Fibroblast of the conjunctiva (primary cell): ENCODE measurements at places on chromosomes 12 and 14.

DNA sequence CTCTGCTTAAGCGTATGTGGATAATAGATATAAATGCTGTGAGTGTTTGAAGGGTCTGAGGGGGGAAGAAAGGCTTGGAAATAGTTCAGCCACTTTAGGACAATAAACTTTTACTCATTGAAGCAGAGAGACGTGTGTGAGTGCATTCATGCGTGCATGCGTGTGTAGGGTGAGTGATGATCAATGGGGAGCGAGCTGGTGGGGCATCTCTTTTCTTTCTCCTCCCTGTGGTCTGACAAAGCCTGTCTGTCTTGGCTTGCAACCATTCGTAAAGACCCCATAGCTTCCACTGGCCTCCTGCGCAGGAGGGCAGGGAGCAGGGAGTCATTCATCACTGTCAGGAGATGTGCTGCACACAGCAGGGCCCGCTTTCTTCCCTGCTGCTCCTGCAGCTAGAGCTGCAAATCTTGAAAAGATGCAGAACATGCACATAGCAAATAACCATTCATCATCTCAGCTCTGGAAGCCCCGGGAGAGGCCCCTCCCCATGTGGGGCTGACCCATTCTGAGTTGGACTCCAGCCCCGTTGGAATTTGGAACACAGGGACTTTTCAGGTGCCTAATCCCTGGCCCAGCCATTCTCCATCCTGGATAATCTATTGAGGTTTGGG lies 223.2 kb downstream of the PPM1H start:
- DNase-seq = no peak

DNA sequence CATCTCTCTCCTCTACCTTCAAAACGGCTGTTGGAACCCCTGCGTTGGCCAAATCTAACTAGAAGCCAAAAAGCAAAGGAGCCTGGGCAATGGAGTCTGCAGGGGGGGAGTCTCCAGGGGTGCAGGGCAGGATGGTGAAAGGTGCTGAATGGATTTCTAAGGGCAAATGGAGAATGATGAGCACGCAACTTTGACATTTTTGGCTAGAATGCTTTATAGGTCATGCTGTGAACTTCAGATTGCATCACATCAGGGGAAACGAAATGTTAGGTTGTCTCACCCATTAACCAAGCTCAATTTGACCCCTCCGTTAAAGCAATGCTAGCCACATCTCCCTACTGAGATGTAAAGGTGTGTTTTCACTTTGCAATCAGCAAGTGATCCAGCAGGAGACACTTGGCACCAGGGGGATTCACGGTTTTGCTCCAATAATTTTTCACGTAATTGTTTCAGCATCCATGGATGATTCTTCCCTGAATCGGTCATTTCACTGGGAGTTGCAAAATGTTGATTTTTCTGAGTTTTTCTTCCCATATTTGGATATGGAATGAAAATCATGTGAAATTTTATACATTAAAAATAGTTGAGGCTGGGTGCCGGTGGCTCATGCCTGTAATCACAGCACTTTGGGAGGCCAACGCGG lies 78.0 kb upstream of the MDM1 start:
- DNase-seq = no peak

- no peak for DNase-seq
These were observed 25.2 kb upstream of the PPFIBP1 start for GRCh38 chr12:27498761-27499160.

- no peak for DNase-seq
These were observed 84.6 kb downstream of the SETD3 start for GRCh38 chr14:99395909-99396530.

GRCh38 chr12:128794661-128795529 lies 28.9 kb downstream of the SLC15A4 start:
- DNase-seq = no peak

DNA sequence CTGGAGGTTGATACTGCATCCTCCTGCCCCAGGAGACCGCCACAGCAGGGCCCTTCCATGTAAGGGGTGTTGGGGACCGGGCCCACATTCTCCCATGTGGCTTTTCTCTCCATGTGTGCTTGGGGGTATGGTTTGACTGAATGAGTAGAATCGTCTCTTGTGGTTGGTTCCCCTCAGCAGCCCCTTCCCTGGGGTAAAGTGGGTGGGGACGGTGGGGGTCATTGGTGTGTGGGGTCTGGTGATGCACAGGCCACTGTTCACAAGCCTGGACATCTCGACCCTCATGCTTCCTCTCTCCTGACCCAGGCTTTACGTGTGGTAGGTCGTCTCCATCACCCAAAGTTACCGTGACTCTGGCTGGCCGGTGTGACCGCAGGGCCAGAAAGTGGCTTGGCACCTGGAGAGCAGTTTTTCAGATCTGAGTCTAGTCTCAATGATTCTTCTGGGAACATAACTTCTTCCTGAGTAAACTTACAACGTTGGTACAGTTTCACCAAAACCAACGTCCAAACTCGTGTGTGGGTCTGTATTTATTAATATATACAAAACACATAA lies 17.7 kb downstream of the DCAF4 start:
- DNase-seq = no peak

- DNase-seq = peak; percentile 72
These were observed 252.3 kb downstream of the EFCAB11 start for GRCh38 chr14:89702073-89702875.

- DNase-seq = no peak
These were observed 8.8 kb upstream of the KRT74 start for GRCh38 chr12:52582486-52582885.

- no peak for DNase-seq
These were observed 375.9 kb downstream of the TMEM121 start for GRCh38 chr14:105902131-105902898.

DNA sequence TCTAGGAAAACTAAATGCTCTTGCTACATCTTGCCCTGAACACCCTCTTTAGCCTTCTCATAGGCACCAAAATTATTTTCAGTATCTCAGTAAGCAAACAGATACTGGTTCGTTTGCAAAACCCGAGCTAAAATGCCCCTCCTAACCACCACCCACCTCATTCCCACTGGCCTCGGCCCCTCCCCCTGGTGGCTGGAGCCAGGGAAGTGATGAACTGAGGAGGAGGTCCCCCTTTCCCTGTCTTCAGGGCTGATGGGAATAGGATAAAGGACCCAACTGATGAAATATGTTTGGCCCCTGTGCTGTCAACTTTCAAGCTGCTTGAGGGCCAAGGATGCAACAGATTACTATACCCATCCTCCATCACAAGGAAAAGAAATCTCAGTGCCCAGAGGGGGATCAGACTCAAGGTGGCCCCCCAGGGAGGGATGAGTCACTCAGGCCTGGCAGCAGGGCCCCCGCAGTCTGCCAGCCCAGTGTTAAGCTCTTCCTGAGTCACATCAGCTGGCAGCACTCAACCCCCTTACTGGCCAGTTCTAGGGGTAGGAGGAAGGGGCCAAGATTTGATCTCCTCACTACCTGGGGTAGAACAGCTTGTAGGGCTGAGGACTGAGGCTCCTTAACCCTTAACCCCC lies 1.7 kb downstream of the ANKRD52 start:
- peak; percentile 71 for DNase-seq

DNA sequence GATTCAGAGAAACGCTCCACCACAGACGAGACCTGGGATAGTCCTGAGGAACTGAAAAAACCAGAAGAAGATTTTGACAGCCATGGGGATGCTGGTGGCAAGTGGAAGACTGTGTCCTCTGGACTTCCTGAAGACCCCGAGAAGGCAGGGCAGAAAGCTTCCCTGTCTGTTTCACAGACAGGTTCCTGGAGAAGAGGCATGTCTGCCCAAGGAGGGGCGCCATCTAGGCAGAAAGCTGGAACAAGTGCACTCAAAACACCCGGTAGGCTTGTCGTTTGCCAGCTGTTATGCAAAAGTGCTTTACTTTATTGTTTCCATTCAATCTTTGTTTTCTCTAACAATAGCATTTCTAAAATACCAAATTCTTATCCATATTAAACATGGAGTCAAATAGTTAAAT lies 287.3 kb downstream of the NAV3 start:
- DNase-seq = no peak

- no peak for DNase-seq
These were observed 4.8 kb downstream of the CKB start for GRCh38 chr14:103517721-103518421.

GRCh38 chr12:697481-697880 lies 34.2 kb upstream of the NINJ2 start:
- DNase-seq = no peak

GRCh38 chr12:48542300-48542928 lies 17.0 kb downstream of the OR8S1 start:
- no peak for DNase-seq

- DNase-seq = no peak
These were observed 66.7 kb downstream of the NTN4 start for GRCh38 chr12:95723693-95724384.

GRCh38 chr14:81940651-81941050 lies 407.0 kb upstream of the SEL1L start:
- DNase-seq = no peak

- DNase-seq = peak; percentile 74
These were observed at the start of gene SDSL for GRCh38 chr12:113422030-113422885. Gene SDSL (plus strand): TSS chr12:113422380. CDS start chr12:113427983, 5,603 bp downstream.

DNA sequence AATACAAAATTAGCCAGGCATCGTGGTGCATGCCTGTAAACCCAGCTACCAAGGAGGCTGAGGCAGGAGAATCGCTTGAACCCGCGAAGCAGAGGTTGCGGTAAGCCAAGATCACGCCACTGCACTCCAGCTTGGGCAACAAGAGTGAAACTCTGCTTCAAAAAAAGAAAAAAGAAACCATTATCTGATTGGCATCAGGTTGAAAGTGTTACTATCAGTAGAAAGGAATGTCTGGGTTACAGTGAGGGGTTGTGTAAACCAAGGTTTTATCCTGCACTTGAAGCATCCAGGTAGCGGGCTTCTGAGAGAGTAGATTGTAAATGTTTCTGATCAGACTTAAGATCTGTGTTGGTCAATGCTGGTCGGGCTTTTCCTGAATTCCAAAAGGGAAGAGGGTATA lies 14.1 kb upstream of the OXA1L start:
- DNase-seq = no peak

DNA sequence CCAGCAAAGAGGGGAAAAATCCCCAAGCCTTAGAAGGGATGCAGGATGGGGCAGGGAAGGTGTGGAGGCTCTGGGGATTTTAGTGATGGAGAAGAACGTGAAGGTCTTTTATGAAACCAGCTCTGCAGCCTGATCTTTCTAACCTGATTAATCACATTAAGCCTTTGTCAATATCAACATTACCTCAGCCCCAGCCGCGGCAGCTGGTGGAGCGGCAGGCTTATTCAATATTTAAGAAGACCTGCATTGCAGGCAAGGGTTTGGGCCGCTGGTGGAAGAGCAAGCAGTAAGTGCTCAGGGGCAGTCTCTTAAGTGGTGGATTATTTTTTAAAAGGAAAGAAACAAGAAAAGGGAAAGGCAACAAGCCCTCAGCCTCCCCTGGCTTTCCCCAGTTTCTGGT lies 16.6 kb downstream of the RPH3A start:
- DNase-seq = no peak

DNA sequence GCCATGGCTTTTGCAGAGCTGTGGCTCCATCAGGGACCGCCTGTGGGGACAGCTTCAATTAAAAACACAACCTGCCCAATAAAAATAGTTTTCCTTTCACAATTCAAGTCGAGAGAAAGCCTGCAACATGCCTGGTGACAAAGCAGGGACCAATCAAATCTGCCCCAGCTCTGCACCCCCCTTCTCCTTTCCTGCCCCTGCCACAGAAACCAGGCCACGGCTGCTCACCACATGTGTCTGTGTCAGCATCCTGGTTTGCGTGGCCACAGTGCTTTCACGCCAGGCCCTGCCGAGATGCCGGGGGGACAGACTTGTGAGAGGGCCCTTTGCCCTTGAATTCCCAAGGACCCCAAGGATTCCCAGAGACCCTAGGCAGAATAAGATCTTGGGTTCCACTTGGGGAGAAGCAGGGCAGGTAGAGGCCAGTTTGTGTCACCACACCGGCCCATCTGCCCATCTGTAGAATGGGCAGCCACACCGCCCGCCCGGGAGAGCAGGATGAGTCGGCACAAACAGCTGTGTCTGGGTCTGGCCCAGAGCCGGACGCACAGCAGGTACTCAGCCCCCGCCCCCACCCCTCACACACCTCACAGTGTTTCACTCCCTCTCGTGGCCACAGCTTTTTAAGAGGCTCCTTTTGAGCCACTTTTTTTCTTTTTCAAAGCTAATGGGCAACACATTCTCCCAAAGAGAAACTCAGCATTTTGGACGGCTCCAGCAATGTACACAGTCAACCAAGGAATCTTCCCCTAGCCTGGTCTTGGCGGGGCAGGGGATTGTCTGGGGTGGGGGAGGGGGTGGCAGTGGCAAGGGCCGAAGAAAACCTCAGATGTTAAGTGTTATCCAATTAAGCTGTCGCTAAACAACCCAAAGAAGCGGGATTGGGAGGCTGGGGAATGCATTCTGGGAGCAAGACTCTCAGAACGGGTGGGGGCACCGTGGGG lies 41.5 kb downstream of the BCL11B start:
- DNase-seq = no peak

DNA sequence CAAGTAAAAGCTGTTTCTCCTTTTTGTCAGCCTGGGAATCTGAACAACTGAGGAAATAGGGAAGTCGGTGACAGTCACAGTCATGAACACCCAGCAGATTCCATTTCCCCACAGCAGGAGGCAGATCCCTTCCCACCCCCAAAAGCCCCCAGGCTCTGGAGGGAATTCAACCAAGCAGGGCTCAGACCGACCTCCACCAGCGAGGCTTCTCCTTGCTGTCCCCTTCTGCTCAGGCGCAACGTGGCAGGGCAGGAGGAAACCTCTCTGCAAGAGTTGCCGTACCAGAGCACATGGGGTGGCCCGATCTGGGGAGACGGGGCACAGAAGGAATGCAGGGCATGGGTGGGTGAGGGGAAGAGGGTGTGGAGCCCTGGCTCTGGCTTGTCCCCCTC lies 319 bp downstream of the GALNT6 start:
- no peak for DNase-seq

DNA sequence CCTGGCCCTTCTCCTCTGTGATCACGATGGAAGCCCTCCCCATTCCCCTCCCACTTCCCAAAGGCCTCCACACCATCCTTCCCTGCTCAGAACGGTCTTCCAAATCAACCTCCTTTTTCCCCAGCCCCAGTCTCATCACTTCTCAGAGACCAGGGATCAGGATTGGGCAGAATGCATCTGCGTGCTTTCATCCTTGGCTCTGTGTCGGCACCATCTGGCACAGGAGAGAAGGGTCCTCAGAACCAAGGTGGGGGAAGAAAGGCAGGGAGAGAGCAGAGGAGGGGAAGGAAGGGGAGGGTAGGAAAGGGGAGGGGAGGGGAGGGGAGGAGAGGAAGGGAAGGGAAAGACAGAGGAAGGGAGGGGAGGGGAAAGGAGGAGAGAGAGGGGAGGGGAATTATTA lies 52.4 kb upstream of the FICD start:
- DNase-seq = no peak

- no peak for DNase-seq
These were observed 14.2 kb downstream of the CLEC4C start for GRCh38 chr12:7732993-7733392.

- no peak for DNase-seq
These were observed 45.0 kb upstream of the PLEKHG7 start for GRCh38 chr12:92657770-92658169.
